ENCODE measurements at places on chromosomes 16 and 17.

GRCh38 chr16:16075488-16076422 lies 126.3 kb downstream of the ABCC1 start:
- DNase-seq: no peak

DNA sequence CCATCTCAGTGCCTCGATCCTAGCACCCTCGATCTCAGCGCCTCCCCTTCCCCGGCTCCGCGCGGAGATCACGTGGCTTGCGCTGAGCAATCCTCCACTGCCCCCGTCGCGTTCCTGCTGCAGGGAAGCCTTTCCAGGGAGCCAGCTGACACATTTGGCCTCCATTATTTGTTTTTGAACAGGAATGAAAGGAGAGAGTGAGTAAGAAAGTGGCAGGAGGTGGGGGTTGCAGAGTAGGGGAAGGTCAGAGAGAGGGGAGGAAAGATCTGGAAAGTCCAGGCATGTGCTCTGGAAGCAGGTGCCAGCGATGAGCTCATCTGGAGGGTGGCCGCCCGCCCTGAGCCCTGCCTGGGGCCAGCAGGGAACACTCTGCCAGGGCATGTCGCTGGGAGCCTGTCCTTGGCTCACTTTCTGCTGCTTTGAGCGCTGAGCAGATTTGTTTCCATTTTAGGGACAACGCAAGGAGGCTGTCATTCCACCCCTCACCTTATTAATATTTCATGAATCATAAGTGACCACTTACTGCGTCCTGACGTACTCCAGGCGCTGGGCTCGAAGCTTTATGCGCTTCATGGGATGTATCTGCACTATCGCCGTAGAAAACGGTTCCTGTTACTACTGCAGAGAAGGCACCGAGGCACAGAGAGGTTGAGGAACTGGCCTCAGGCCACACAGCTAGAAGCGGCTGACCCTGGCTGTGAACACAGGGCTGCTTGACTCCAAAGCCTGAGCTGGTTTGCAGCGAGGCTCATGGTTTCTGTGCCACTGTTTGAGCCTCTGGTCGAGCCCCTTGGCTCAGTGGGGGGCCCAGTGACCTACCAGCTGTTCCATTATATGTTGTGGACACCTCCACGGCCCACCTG lies 283.1 kb downstream of the SEC14L1 start:
- no peak for DNase-seq

GRCh38 chr16:8293413-8293812 lies 296.9 kb downstream of the TMEM114 start:
- no peak for DNase-seq

DNA sequence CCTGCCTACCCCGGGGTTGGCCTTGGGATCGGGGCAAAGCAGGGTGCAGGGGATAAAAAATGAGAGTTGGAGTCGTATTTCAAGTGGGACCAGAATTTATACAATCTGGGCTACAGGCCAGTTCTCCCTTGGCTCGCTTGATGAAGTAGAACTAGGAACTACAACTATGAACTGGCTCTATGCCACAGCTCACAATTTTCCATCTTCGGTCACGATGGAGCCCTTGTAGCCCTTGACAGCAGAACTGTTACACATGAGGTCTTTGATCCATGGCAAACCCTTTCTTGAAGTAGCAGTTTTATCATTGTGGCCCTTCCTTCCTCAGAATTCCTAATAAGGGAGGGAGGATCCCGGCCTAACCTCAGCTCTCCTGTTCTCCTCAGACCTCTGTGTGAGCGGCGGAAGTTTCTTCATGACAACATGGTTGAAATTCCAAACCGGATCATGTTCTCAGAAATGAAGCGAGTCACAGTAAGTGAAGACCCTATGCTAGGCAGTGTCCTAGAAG lies 17.1 kb downstream of the LIG3 start:
- no peak for DNase-seq

GRCh38 chr16:17470908-17471718 lies at the start of gene XYLT1:
XYLT1 (minus strand) TSS chr16:17470960; CDS start chr16:17470796, 164 bp downstream.
- no peak for DNase-seq

DNA sequence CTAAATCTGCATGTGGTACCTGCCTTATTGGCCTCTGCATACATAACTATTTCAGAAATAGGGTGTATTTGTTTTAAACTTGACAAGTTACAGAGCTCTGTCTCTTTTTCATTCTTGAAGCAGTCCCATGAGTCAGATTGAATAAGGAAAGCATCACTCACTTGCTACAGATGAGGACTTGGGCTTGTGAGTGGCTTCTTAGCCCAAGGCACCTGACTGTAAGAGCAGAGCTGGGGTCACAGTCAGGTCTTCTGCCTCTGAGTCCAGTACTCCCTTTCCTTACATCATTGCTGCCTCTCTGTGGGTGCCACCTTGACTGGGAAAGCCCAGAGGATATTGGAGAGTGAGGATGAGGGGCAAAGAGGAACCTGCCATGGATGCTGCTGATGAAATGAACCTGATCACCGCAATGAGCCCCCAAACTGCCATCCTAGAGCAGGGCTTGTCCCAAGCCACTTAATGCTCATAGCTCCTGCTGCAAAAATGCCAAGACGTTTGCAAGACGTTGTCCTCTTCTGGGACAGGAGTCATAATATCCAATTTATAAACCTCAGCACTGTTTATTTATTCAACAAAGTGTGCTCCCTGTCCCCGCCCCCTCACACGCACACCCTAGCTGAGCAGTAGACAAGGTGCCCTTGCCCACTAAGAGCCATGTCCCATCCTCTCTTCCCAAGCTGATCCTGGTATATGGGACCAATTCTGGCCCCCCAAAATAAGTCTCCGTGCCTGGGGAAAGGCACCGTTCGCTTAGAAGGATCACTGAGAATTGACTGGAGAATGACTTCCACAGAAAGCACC lies 74.1 kb downstream of the CCDC182 start:
- DNase-seq: no peak

DNA sequence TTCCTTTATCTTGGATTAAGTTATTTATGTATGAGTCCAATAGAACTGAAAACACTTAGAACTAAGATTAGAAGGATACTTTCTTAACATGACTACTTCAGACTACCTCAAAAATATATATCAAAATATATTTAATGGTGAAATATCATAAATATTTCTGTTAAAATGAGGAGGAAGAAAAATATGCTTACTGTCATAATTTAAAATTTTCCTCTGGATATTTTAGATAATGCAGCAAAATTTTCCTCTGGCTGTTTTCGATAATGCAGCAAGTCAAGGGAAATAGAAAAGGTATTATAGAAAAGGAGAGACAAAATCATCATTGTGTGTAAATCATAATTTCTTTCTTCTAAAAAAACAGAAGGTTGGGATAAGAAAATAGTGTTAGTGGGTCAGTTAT lies 263.3 kb downstream of the HS3ST3A1 start:
- no peak for DNase-seq

- no peak for DNase-seq
These were observed 32.2 kb downstream of the TEX2 start for GRCh38 chr17:64230791-64231408.

- no peak for DNase-seq
These were observed 550 bp upstream of the RNF213 start for GRCh38 chr17:80260069-80260535.

GRCh38 chr17:74354123-74354522 lies 7.5 kb downstream of the BTBD17 start:
- no peak for DNase-seq

DNA sequence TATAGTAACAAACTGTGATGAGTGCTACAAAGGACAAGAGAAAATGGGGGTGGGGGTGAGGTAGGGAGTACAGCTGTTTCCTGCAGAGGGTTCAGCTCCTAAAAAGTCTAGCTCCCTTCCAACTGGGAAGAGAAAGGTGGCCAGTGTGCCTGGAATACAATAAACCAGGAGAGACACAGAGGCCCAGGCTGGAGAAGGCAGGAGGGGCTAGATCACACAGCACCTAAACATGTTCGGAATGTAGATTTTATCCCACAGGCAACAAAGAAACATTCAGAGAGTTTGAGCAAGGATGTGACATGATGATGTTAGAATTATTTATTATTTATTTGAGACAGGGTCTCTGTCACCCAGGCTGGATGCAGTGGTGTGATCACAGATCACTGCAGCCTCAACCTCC lies 10.2 kb downstream of the TEX2 start:
- no peak for DNase-seq

DNA sequence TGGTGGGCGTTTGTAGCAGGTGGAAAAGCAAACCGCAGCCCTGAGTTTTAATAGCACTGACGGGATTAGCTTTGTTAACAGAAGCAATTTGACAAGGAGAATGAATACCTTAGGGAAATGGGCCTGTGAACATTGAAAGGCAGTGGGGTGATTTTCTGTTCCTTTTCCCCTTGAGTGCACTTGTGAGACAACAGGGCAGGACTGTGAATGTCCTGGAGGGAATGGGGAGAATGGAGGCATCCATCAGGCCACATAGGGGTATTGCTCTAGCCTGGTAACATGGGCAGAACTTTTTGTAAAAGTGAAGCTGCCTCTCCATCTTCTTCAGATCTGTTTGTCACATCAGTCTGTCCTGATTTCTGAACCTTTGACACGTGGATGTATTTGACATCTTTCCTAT lies 26.2 kb downstream of the USP43 start:
- DNase-seq: no peak

GRCh38 chr16:84174396-84174795 lies 12.5 kb downstream of the TAF1C start:
- DNase-seq: no peak

DNA sequence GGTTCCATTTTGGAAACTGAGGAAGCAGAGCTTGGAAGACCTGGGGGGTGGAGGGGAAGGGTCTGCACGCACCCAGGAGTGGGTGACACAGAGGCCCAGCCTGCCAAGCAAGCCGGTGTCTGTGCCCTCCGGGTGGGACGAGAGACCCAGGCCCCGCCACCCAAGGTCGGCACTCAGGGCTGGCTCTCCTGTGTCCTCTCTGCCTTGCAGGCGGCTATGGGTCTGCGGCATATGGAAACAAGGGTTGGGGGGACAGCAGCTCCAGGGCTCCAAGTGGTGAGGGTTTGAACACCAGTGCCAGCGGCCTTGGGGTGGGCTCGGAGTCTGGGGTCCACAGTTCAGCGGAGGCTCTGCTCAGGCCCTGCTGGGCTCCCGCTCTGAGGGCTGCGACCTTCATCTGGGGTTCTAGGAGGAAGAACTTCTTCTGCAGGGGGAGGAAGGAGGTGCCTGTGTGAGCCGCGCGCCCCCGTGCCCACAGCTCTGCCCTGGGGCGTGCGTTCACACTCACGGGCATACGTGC lies 4.6 kb upstream of the CD7 start:
- DNase-seq: no peak

DNA sequence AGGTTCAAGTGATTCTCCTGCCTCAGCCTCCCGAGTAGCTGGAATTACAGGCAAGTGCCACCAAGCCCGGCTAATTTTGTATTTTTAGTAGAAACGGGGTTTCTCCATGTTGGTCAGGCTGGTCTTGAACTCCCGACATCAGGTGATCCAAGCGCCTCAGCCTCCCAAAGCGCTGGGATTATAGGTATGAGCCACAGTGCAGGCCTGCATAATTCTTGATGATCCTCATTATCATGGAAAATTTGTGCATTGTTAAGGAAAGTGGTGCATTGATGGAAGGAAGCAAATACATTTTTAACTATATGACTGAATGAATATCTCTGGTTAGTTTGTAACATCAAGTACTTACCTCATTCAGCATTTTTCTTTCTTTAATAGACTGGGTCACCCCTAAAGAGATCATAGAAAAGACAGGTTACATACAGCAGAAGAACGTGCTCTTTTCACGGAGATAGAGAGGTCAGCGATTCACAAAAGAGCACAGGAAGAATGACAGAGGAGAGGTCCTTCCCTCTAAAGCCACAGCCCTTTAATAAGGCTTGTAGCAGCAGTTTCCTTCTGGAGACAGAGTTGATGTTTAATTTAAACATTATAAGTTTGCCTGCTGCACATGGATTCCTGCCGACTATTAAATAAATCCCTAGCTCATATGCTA lies 38.1 kb downstream of the RND2 start:
- no peak for DNase-seq

DNA sequence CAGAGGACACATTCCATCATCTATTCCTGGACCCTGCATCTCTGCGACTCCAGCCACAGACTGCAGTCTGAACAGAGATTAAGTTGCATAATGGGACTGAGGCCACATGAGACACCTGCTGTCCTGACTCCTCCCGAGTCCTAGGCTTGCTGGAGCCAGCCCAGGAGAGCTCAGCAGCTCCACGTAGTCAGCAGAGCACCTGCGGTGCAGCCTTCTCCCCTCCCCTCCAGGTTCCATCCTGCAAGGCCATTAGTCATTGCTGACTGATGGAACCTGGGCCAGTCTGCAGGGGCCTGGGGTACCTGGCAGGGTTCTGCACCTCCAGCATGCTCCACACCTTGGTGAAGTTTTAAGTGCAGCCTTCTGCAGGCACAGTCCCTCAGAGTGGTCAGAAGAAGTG lies 76.7 kb downstream of the PLD6 start:
- no peak for DNase-seq

DNA sequence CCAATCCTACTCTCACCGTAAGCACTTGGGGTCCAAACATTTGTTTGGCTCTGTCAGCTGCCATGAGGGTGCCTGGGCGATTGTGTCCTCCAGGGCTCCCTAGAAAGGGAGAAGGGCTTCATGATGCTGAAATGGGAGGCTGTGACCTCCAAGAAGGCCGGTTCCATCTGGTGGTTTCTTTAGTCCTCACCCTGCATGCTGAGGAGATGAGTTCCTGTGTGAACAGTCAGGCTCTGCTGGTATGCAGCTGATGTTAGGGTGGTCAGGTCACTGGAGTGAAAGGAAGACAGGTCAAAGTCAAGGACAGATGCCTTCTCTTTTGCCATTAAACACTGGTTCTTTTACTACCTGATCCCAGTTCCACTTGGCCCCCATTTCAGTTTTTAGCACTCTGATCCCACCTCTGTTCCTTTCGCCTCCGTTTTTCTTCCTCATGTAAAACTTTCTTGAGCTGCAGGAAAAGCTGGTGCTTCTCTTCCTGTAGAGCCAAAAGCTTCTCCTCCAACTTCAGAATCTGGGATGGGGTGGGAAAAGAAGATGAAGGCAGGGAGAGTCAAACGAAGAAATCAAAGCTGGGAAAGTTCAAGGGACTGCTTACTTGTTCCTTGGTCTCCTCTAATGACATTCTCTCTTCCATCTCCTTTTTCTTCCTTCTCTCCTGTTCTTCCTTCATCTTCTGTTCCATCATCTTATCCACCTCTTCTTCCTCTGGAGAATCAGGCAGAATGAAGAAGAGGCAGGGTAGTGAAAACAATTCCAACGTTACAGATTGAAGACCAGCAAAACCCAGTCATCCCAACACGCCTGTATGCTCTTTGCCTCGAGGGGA lies 1.1 kb downstream of the GPS2 start:
- no peak for DNase-seq

GRCh38 chr17:45230410-45230786 lies 8.7 kb downstream of the FMNL1 start:
- DNase-seq: no peak

- no peak for DNase-seq
These were observed 30.4 kb downstream of the TMEM100 start for GRCh38 chr17:55692276-55692675.

DNA sequence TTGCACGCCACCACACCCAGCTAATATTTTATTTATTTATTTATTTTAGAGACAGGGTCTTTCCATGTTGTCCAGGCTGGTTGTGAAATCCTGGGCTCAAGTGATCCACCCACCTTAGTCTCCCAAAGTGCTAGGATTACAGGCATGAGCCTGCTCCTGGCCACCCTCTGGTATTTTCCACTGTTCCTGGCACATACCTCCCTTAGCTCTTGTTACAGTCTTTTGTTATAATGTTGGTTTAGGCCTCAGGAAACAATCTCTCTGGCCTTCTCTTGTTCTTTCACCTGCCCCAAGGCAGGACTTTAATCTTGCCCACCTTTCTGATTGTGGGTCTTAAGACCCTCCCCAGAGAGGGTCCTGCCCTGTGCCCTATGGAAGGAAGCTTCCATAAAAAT lies 3.6 kb upstream of the CYTH1 start:
- DNase-seq: no peak

GRCh38 chr17:55413825-55414489 lies 7.7 kb downstream of the MMD start:
- no peak for DNase-seq

- DNase-seq: no peak
These were observed 45.9 kb upstream of the DOC2B start for GRCh38 chr17:227078-227945.

Measured in GM12878 (cell line).